ENCODE measurements at places on chromosomes 1 and 21. TPM values are rescaled to one million over a fixed set of nuclear protein-coding genes. Genes with fewer than 3 reads are reported as not detected.

Gene CRABP2
- total RNA-seq = 0.09 TPM

Gene AADACL4
- not detected for total RNA-seq

Gene OVAAL
- 0.09 TPM for total RNA-seq

Gene FPGT
- 9.1 TPM for total RNA-seq

Gene FBLIM1
- 319 TPM for total RNA-seq

Gene F13B
- not detected for total RNA-seq

Gene GOLT1A
- 0.09 TPM for total RNA-seq

Gene FALEC
- 0.63 TPM for total RNA-seq

Gene OLIG2
- not detected for total RNA-seq

Gene CPLANE2
- total RNA-seq = 11.8 TPM
